ENCODE measurements at places on chromosomes 13 and 19. TPM values are rescaled to one million over a fixed set of nuclear protein-coding genes. Genes with fewer than 3 reads are reported as not detected.

GRCh38 chr19:39112338-39112890, 13.2 kb upstream of the PAK4 start:
- DNase-seq, result no peak

DNA sequence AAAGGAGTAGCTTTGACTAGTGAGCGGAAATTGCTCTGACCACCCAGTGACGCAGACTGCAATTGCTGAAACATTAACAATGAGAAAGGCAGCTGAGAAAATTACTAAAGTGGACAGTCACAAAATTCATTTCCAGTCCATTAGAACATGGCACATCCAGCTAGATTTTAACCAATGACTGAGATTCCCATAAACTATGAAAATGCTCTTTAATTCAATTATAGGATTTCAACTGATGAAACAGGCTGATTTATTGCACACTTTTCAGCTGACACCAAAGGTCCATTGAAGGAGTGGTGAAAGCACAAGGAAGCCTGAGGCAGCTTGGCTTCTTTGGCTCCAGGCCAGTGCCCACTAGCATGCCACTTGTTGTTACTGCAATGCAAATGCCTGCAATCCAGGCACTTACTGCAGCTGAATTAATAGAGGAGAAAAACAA, 933.4 kb downstream of the SLITRK6 start:
- no peak for DNase-seq

GRCh38 chr19:3360421-3361383, 5.7 kb upstream of the NFIC start:
- DNase-seq, result peak; percentile 83

The PCDH17 gene
- 3.6 TPM for total RNA-seq

- DNase-seq, result no peak
Measured at GRCh38 chr13:86882835-86883234, 788.3 kb upstream of the SLITRK5 start.

- peak; percentile 11 for DNase-seq
Measured at GRCh38 chr13:27308941-27309340, 38.3 kb downstream of the RASL11A start.

DNA sequence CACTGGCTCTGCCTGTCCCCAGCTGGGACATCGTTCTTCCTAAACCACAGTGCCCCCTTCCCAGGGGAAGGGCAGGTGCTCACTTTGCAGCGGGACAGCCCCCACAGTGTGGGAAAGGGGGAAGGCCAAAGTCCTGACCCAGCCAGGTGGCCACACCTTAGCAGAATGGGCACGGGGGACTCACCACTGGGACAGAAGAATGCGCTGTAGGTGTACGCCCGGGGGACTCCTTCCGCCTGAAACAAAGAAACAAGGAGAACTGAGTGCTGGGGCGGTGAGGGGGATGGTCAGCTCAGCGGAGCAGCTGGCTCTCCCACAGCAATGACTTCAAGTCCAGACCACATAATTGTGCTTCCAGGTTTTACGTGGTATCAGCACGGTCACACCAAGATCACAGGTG, 49.4 kb downstream of the F2RL3 start:
- no peak for DNase-seq

The CTXN1 gene
- total RNA-seq, result 1.7 TPM

DNA sequence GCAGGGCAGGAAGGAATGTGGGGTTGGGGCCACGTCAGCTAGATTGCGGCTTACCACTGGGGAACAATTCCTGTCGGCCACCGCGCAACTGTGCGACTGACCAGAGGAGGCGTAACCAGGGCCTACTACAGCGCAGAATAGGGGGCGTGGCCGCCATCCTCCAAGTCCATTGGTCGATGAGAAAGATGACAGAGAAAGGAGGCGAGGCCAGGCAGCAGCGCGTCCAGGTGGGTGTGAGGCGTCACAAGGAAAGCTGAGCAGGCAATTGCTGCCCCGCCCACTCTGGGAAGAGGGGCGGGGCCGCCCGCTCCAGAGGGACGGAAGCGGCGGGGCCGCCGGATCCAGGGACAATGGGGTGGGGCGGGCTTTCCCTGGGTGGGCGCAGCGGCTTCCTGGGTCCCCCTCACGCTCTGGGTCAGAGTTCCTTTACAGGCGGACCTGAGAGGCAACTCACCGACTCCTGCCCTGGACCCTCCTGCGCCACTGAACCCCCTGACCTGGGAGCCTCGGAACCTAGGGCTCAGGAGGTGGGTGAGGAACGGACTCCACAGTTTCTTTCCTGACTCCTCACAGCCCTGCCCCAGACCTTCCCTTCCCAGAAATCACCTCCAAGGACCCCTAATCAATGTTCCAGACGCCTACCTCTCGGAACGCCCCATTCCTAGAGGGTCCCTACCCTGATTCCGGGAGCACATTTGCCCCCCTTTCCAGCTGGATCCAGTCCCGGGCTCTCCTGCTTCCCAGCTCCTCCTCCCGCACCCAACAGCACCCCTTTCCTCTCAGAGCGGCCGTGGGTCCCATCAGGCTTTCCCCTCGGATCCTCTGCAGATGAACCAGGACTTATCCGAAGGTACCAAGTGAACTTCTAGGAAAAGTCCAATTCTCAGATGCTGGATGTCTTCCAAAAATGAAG, 101.5 kb upstream of the ZNF492 start:
- peak; percentile 92 for DNase-seq

The PDCD5 gene
- total RNA-seq, result 191 TPM

DNA sequence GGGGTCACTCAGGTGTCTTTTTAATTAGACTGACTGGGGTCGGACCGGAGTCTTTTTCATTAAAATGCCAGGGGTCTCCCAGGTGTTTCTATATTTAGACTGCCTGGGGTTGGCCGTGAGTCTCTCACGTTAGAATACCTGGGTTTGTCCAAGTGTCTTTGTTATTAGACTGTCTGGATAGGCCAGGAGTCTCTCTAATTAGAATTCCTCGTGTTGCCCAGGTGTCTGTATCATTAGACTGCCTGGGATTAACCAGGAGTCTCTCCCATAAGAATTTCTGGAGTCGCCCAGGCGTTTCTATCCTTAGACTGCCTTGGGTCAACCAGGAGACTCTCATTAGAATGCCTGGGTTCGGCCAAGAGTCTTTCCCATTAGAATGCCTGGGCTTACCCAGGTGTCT, 1445.7 kb downstream of the UQCRFS1 start:
- DNase-seq, result peak; percentile 16

DNA sequence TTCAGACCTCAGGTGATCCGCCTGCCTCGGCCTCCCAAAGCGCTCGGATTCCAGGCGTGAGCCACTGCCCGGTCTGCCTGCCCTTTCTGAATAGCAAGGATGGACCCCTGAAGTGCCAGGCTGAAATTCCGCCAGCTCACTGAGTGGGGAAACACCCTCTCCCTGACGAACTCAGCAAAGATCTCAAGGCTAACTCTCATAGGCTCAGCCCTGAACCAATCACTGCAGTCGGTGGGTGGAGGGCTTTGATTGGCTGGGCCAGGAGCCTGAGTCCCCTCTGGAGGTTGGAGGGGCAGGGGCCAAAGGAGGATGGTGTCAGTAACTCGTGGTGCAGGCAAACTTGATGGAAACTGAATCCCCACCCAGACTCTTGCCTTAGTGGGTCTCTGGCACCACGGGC, 11.2 kb upstream of the COMP start:
- no peak for DNase-seq

- peak; percentile 82 for DNase-seq
Measured at GRCh38 chr19:44356383-44357111, at the start of gene ZNF112. Gene ZNF112, minus strand, starts transcription at chr19:44356680. Its CDS starts 16,141 bp downstream, at chr19:44340539.

- no peak for DNase-seq
Measured at GRCh38 chr13:28239374-28239773, 101.0 kb downstream of the PAN3 start.

GRCh38 chr19:5561559-5561958, 6.2 kb downstream of the TINCR start:
- DNase-seq, result no peak

DNA sequence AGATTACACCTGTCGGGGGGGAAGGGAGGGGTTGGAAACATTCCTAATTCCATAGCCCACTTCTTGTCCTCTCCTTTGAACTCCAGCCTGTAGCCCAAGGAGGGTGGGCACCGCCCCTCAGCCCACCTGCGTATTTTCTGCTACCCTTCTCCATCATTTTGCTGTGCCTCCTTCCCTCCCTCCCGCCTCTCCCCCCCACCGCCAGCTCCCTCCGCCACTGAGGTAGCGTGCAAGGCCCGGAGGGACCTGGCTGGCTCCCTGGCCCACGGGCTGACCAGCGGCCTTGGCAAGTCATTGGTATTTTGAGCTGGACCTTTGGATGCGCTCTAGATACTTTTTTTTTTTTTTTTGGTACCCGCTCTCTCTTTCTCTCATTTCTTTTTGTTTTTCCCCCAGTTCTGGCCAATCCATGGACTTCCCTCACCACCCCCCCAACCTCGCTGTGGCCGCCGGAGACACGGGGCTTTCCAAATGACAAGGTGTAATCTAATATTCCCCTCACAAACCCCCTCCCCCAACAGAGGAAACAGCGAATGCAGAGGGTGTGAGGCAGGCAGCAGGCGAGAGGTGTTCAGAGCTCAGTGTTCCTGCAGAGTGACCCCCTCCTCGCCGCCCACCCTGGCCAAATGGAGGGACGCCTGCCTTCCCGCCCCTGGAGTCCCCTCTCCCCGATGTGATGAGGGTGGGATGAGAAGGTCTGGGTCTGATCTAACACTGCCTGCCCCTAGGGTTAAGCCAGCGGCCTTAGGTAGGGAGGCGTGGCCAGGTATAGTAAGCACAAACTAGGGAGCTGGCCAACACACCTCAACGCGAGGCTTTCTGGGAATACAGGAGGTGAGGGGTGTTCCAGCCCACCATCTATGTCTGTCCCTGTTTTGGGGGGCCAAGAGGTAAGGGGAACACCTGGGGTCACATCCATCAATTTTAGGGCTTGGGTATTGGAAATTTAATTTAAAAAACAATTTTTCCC, 89.2 kb downstream of the PTPRS start:
- no peak for DNase-seq
